Posterior cingulate gyrus (tissue), 11 donors: ENCODE measurements at places on chromosomes 5 and 9.

- DNase-seq, result no peak
These were observed 89.7 kb downstream of the CAAP1 start for GRCh38 chr9:26802921-26803320.

GRCh38 chr9:121199921-121200320, 1.7 kb downstream of the RAB14 start:
- DNase-seq, result no peak

GRCh38 chr5:96196890-96197289, 235.2 kb upstream of the ELL2 start:
- DNase-seq, result no peak

DNA sequence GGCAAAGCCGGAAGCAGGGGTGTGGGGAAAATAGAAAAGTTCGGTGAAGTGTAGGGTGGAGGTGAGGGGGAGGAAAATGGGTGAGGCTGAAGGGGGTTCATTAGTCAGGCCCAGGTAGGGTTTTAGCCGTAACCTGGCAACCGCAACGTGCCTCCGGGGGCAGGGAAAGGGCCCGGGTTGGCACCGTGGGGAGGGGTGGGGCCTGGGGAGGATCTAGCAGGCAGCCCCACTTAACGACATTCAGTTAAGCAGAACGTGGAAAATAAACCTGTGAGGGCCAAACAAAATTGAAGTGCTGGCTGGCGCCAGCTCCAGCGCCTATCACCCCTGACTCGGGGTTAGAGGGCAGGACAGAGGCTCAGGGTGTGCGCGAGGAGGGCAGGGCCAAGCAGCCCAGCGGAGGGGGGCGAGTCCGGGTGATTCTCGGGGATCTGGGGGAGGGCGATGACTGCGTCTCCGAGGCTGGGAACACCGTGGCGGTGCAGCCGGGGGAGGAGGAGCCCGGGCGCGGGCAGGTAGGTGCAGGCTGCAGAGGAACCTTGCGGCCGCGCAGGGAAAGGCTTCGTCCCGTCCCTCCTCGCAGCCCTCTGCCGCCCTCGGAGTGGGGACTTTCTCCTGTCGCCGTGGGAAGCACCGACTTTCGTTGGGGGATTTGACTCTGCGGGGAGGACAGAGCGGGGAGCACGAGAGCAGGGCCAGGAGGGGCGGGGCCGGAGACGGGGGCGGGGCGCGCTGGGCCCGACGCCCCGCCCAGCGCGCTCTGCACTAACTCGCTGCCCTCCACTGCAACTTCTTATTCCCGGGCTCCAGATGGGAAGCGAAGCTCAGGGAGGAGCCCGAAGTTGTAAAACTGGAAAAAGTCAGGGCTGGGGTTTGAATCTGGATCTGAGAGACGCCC, 5.1 kb downstream of the RGS14 start:
- no peak for DNase-seq

GRCh38 chr5:122421374-122422079, 109.5 kb downstream of the SNCAIP start:
- DNase-seq, result no peak

GRCh38 chr9:95058121-95058785, 259.3 kb downstream of the FANCC start:
- DNase-seq, result no peak

- no peak for DNase-seq
These were observed 44.5 kb downstream of the PTTG1 start for GRCh38 chr5:160466116-160466515.

DNA sequence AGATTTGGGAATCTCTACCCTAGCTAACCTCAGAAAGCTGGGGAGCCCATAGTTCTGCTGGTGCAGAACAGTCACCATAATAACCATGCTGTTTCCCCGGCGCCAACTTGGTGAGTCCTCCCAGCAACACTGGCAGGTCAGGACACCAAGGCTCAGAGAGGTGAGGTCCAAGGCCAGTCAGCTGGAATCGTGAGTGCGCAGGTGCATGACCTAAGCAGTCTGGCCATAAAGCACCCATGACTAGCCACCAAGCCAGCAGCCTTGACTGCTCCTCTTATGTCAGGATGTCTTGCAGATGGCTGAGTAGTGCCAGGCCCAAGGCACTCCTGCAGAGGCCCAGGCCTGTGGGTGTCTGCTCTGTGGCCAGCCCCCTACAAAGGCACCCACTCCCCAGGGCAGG, 2.6 kb downstream of the RNF44 start:
- peak; percentile 45 for DNase-seq

DNA sequence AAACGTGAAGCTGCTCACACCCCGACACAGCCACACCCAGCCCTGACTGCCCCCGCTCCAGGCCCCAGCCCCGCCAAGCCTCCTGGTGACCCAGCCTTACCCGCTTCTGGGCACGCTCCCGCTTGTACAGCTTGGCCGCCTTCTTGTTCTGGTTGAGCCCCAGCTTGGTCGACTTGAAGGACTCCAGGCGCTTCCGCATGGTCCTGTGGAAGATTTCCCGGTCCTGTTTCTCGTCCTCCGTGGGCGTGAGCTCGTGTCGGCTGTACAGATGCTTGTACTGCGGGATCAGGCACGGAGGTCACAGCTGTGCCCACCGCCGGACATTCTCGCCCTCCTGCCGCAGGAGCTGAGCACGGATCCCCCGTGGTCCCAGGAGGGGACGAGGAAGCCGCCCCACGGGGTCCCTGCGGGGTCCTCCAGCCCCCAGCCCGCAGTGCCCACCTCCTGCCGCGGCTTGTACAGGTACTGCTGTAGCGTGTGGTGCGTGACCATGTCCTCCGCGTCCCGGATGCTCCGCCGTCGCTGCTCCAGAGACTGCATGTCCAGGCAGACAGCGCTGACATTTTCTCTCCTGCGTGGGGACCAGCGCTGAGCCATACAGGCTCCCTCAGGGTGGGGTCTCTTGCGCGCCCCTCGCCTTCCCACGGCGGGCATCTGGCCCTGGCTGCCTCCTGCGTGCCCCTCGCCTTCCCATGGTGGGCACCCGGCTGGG, 33.3 kb downstream of the EXOC3 start:
- DNase-seq, result no peak

DNA sequence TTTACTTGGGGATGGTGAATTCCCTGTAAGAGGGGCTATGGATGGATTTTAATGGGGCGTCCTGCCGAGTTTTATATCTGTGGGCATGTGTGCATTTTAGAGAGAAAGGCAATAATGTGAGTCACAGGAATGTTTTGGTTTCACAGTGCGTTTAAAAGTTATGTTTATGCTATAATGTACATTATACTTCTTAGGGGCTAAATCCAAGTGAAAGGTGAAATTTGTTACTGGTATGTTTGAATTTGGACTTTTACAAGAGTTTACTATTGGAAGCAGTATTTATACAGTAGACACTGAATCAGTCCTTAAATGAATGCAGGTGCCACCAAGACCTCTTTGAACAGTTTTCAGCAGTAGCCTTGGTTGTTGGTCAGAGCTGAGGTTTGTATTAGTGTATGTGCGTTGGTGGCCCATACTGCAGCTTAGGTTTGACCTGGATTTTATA, 5.6 kb downstream of the JMY start:
- DNase-seq, result no peak

DNA sequence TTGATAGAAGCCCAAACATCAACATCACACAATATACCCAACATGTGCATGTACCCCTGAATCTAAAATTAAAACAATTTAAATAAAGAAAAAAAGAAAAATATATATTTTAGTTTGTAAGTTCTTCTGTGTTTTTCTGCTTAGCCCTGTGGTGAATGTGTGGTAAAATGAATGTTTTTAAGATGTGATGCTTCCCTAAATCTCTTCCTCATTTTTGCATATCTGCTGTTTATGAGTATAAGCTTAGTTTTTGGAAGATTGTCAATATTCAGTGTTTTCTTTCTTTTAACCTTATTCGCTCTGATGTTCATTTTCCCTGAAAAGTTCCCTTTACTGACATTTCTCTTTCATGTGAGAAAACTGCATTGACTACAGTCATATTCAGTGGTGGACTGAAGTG, 44.4 kb upstream of the DAB2 start:
- no peak for DNase-seq

DNA sequence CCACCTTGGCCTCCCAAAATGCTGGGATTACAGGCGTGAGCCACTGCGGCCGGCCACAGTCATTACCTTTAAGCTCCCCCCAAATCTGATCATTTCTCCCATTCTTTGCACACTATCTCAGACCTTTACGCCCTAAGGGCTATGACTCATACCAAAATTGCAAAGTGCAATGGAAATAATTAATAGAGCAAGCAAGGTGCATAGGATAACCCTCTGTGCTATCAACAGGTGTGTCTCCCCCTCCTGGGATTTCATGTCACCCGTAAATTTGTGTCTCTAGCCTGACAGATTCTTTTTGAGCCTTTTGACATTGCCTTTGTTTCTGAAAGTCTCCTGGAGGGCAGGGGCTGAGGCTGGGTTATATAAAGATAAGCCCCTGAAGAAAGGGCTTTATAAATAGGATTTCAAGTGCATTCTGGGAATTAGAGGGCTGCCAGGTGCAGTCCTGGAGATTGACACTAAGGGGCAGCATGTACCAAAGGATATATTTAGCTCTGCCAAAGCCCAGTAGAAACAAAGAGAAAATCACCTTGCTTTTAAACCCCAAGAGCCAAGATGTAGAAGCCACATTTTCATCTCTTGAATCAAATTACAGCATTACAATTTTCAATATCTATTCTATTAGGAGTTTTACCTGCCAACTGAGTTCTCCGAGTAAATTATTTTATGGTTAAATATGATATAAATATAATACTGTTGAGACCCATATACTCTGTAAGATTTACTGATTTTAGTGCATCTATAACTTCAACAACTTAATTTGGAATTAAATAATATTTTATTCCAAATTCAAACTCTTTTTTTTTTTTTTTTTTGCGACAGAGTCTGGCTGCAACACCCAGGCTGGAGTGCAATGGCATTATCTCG, 18.2 kb downstream of the S100Z start:
- DNase-seq, result peak; percentile 71

GRCh38 chr5:58048185-58048925, 411.5 kb downstream of the PLK2 start:
- no peak for DNase-seq

DNA sequence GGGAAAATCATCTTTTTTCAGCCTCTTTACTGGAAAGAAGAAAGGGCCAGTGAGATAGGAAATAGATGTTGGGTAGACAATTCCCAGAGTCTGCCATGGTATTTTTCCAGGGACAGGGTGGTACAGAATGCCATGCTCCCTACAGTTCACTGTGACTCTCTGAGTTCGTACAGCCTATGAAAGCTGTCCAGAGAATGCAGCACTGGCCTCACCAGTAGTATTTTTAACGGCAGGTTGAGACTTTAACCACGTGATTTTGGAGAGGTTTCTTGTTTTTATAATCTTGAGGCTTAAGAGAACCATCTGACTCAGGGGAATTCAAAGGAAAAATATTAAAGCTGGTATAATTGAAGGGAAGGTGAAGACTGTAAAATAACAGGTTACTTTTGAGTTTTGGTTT, 10.1 kb upstream of the ZNF474 start:
- DNase-seq, result no peak

DNA sequence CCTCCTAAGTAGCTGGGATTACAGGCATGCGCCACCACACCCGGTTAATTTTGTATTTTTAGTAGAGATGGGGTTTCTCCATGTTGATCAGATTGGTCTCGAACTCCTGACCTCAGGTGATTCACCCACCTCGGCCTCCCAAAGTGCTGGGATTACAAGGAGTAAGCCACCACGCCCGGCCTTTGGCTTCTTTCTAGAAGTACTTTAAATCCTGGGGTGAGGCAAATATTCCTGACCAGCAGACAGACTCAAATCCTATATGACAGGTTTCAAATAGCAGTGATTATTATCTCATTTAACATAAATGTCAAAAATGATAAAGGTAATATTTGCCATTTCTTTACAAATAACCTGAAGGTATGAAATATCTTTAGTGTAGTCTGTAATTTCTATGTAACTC, 35.6 kb downstream of the ABHD17B start:
- DNase-seq, result no peak

DNA sequence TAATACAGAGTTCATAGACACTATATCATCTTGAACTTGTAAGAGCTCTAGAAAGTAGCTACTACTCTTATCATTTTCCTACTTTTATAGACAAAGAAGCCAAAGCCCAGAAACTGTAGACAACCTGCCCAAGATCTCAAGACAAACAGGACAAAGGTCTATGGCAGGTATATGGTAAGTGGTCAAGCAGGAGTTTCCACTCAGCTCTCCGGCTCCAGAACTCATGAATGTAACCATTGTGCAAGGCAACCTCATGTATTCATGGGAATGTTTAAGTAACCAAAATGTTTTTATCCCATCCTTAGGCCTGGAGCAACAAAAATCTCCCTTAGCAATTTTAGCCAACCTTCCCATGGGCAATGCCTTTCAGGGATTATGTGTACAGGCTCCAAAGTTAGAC, 163.4 kb upstream of the PUM3 start:
- no peak for DNase-seq

- DNase-seq, result no peak
These were observed 189.4 kb downstream of the CCDC192 start for GRCh38 chr5:127892467-127893207.

GRCh38 chr5:114953565-114953964, 216.1 kb downstream of the TRIM36 start:
- no peak for DNase-seq

- DNase-seq, result no peak
These were observed 192.0 kb downstream of the MTRR start for GRCh38 chr5:8060953-8061429.

- DNase-seq, result no peak
These were observed 49.1 kb downstream of the MARCHF3 start for GRCh38 chr5:126981222-126981621.

DNA sequence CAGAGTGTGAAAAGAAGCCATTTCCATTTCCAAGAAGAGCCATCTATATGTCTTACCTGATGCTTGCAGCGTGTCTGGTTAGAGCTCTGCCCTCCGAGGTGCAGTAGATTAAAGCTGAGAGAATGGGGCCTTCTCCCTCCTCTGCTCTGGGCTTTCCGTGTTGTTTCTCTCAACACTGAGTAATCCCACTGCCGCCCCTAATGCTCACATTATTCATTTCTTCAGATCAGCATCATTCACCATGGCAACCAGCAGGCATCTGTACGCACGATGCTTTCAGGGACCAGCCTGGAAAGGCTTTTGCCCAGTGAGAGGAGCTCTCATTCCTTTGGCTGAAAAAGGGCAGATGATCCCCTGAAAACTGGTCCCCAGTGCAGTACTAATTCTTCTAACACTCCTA, 79.6 kb downstream of the CYFIP2 start:
- no peak for DNase-seq

DNA sequence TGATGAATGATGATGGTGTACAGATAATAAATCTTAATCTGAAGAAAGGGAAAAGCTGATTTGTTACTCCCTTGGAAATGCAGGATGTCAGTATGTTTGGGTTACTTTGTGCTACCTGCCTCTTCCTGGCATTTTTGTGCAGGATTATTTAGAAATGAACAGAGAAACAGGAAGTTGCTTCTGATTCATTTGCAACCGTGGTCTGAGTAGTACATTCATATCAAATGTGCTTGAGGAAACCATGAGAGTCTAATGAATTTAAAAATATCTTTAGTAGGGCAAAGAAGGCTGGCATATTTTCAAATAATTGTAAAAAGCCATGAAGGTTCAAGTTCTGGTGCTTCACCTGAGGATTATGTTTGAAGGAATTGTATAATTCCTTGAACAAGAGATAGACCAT, 391.6 kb downstream of the TMEM161B start:
- no peak for DNase-seq

DNA sequence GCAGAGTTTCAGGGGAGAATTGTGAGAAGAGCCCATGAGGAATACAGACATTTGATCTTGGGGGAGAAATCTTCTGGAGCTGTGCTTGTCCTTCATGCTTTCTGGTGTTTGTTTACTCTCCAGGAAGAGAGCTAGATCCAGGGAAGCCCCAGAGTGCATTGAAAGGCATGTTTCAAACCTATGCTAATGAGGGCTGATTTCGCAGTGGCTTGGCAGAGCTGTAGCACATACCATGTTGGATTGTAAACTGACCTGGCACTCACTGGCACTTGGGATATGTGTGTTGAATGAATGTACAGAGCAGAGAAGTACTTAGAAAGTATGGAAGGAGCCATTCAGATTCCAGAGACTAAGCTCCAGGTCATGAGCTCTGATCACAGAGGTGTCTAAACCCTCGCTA, 30.9 kb downstream of the TNFSF8 start:
- no peak for DNase-seq
